ENCODE measurements at places on chromosomes 2 and 18.

DNA sequence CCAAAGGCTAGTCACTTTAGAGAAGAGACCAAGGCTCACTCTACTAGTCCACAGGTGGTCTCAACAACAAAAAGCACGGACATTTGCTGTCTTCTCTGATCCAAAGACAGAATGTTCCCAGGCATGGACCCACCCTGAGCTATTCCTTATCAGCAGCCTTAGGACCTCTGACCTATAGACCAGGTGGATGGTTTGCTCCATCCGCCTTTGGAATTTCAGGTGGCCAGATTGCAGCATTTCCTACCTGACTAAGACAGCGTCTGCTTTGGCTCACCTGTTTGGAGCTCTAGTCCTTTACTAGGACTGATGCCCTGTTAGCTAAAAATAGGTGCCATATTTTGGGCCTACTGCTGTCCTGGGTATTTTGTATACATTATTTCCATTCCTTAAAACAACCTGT is 44.6 kb upstream of the LRP2 start:
- no peak for DNase-seq

- DNase-seq: no peak
Measured at GRCh38 chr2:198438331-198438730, 633.9 kb downstream of the PLCL1 start.

DNA sequence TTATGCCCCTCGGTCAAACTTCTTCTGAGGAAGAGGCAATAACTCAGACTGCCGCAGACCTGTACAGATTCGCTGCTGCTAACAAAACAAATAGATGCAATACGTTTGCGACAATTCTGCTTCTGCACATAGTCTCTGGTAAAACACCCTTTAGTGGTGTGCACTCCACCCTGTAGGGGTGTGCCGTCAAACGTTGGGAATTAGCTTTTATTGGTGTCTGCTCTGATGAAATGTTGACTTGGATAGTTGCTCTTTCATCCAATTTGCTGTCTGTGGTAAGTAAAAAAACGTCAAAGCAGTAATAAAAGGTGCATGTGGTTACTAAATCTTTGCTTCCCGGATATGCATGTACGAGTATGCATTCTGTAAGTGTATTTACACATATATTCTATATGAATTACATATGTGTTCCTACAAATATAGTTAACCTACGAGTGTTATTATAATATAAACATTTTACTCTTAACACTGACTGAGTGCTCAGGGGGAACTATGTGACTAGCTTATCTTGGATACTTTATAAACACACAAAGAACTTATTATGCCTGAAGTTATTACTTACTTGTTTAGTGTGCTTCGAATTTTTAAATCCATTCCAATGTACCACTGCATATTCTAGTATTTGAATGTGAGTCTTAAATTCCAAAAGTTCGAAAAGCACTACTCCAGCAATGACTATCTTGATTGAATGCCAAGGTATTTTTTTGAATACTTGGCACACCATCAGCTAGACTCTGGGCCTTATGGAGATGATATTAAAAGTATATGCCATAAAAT is 610.2 kb downstream of the ZEB2 start:
- no peak for DNase-seq

GRCh38 chr2:67267241-67267640 is 129.9 kb upstream of the ETAA1 start:
- no peak for DNase-seq

GRCh38 chr18:25349926-25350487 is 2.0 kb downstream of the ZNF521 start:
- no peak for DNase-seq

DNA sequence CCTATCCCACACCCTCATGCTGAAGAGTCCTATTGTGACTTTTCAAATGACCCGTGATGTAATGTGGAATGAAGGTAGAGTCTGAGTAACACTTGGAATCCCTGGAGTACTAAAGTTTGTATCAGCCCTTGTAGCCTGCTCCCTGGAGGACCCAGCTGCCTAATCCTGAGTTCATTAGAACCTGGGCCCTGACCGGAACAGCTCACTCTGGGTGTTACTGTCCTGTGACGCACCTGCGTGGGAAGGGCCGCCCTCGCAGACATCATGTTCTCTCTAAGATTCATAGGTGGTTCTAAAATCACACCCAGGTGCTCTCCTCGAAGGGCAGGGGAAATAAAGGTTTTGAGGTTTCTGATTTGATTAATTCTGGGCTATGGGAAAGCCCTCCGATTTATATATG is 62.3 kb downstream of the NCK2 start:
- no peak for DNase-seq

- DNase-seq: no peak
Measured at GRCh38 chr2:136327162-136327852, 209.4 kb upstream of the CXCR4 start.

GRCh38 chr2:73939419-73939818 is 12.7 kb downstream of the DGUOK start:
- no peak for DNase-seq

GRCh38 chr2:121977326-121977725 is 221.9 kb downstream of the TSN start:
- DNase-seq: no peak

DNA sequence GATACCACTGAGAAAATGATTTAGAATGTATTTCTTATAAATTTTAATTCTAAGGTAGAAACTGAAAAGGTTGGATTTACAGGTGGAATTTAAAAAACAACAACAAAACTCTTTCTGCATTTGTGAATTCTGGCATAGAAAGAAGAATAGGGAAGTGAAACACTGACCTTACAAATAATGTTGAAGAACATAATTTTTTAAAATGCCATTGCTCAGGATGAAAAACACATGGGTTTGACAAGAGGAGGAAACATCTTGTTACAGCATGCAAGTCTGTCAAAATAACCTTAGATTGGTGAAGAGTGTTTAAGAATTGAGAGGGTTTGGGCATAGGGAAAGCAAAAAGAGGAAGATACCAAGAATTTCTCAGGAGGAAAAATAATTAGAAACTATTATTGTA is 184.3 kb downstream of the UBE2E3 start:
- DNase-seq: no peak

DNA sequence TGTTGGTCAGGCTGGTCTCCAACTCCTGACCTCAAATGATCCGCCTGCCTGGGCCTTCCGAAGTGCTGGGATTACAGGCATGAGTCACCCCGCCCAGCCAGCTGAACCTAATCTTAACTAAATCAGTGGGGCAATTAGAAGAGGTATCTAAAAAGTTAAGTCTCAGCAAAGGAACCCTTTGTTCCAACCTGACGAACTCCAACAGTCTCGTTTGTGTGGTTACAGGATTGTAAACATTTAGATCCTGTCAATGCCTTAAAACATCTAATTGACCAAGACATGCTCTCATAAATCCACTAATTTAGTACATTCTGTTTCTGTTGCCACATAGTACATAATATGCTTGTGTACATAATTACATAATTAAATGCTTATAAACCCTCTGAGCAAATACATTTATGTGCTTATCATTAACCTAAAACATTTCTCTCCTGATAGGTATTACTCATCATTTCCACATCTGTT is 31.1 kb upstream of the STK39 start:
- DNase-seq: peak; percentile 17

GRCh38 chr18:59419386-59419785 is 60.3 kb upstream of the LMAN1 start:
- peak; percentile 55 for DNase-seq

DNA sequence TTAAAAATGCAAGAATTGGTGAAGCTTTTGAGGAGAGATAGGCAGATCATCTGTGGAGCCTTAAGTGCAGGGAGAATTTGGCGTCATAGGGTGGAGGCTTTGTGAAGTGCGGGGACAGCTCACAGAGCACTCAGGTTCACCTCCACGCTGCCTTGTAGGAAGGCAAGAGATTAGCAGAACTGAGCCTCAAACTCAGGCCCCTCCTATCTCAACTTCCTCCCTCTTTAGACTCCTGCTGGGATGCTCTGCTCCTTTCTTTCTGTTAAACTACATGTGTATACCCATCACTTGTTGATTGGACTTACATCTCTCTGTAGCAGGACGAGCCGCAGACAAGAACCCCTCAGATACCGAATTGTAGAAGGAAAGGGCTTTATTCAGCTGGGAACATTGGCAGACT is 422.2 kb downstream of the SETBP1 start:
- DNase-seq: no peak
